ENCODE measurements at places on chromosomes 2 and 18.

DNA sequence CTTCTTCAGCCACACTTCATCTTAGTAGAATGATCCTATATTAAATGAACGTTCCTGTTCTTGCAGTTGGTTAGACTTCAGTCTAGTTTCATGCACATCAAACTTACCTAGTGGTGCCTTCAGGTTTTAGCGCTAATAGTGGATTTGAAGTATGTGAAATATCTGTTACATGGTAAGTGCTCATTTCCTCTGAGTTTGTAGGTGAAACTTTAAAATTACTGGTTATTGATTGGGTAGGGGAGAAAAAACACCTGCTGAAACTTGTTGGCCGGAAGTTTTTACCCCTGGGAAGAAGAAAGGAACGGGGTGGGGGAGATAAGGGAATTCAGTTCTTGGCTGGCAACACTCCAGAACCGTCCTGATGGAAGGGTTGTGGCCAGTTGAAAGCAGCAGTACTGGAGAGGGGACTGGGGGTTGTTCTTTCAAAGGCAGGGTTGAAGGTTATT, 112.8 kb downstream of the SPTBN1 start:
- no peak for DNase-seq

DNA sequence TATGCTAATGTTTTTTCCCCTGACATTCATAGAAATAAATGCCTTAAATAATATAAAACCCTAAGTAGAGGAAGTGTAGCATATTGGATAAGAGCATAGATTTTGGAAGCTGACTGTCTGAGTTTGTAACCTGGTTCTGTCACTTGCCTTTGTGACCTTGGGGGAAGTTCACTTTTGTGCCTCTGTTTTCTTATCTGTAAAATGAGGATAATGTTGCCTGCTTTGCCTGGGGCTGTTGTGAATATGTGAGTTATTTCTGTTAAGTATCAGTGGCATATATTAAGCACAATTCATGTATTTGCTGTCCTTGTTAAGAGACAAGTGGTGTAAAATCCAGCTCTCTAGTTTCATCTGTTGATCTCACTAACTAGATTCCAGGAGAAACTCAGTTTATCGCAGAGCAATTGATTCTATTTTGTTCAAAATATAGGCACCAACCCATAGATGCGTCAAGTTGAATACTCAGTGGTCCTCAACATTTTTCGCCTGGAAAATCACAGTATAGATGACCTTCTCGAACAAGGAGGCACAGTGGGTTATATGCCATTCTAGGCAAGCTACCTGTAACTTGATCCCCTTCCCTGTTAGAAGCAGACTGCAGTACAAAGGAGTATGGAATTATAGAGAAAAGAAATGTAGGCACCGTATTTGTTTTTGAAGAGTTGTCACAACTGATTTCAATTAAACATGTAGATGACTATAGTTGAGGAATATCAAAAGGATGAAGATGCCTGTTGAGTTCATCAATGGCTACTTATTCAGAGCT, 67.0 kb downstream of the SOCS6 start:
- DNase-seq = no peak

- no peak for DNase-seq
These were observed 12.2 kb downstream of the BIN1 start for GRCh38 chr2:127094509-127095366.

DNA sequence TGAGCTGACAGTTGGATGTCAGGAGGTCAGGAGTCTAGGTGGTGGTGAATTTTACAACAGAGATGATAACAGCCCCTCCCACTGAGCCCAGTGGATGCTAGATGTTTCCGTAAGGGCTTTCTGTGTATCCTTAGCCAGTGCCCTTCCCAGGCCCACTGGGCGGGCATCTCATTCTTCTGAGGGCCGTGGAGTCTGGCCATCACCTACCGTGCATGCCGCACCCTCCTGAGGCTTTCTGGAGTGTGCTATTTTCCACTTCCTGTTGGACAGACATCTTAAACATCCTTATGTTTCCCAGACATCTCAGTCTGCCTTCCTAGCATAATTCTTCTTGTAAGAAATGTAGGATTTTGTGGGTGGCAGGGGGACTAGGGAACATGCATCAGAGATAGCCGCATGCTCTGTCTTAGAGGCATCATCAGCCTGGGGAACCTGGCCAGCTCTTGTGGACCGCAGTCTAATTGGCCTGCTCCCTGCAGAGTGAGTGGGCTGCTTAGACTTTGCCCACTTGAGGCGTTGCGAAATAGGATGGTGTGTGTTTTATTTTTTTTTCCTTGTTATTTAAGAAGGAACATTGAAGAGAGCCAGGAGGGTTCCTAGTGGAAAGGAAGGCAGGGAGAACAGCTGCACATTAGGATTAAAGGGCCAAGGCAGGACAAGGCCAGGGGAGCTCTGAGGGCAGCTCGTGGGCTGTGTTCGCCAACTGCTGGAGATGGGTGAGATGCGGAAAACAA, 135.8 kb downstream of the SH3RF3 start:
- DNase-seq = no peak

GRCh38 chr2:129885735-129886134, 93.7 kb upstream of the RAB6C start:
- no peak for DNase-seq

- DNase-seq = no peak
These were observed 124.5 kb downstream of the VAPA start for GRCh38 chr18:10038268-10038667.

GRCh38 chr2:60407398-60407797, 146.1 kb downstream of the BCL11A start:
- DNase-seq = no peak

DNA sequence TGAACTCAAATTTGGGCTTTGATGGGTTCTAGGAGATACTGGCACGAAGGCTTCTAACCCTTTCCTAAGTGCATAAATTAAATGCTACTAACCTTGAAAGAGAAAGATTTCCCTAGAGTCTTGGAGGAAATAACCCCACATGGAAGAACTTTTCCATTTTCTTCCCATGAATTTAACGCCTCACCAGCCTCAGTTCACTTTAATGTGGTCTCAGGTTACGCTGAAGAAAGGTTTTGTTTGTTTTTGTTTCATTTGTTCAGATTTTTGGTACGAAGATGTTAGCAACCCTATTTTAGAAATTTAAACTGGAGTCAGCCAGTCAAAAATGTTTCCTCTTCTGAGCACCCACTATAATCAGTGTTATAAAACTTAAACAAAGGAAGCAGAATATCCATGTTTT, 30.7 kb downstream of the METTL4 start:
- DNase-seq = no peak

Measured in NCI-H1105 (cell line).